Stimulated activated CD4-positive, alpha-beta T cell treated with anti-CD3 and anti-CD28 coated beads, Interleukin-1b, Interleukin-23, amount 100 ng/mL, for 1 hour (primary cell): ENCODE measurements at places on chromosomes 6 and 20.

DNA sequence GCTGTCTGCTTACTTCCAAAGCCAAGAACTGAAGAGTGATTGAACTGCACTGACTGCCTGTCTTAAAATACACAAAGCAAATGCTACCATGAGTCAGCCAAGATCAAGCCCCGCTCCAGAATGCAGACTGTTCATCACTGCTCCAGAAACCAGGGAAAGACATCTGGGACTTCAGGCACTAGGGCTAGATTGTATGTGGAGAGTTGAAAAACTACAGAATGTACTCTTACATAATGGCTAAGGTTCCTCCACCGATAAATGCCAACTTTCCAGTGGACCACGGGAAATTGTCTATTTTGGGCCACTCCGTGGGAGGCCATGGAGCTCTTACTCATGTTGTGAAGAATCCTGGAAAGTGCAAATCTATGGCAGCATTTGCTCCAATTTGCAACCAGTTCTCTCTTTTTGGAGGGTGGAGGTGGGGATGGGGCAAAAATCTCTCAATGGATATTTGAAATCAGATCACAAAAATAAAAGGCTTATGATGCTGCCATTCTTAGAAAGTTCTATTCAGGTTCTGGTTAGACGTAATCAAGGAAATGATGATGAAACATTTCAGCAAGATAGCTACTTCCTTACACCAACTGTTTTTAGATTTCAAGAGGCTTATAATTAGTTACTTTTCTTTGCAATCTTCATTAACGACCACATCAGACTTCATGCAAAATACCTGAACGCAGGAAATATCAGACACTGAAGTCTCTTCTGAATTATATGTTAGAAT is 11.8 kb upstream of the CAP2 start:
- no peak for DNase-seq

GRCh38 chr20:34629342-34629741 is 47.5 kb downstream of the PIGU start:
- DNase-seq: no peak

DNA sequence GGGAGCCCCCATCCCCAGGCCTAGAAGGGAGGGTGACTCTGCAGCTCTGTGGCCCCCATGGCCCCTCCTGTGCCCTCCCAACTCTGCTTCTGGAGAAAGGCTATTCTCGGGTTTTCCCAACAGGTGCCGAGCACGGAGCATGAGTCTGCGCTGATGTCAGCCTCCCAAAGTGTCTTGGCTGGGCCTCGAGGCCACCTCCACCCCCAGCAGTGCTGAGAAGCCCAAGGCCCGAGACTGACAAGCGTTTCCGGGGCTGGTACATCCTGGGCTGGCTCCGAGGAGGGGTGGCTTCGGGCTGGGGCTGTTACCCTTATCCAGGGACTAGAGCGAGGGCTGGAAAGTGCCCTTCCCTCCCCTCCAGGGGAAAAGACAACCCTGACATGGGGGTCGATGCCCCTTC is 60.2 kb upstream of the GATA5 start:
- no peak for DNase-seq

GRCh38 chr6:135270676-135271536 is 89.8 kb downstream of the MYB start:
- DNase-seq: no peak

DNA sequence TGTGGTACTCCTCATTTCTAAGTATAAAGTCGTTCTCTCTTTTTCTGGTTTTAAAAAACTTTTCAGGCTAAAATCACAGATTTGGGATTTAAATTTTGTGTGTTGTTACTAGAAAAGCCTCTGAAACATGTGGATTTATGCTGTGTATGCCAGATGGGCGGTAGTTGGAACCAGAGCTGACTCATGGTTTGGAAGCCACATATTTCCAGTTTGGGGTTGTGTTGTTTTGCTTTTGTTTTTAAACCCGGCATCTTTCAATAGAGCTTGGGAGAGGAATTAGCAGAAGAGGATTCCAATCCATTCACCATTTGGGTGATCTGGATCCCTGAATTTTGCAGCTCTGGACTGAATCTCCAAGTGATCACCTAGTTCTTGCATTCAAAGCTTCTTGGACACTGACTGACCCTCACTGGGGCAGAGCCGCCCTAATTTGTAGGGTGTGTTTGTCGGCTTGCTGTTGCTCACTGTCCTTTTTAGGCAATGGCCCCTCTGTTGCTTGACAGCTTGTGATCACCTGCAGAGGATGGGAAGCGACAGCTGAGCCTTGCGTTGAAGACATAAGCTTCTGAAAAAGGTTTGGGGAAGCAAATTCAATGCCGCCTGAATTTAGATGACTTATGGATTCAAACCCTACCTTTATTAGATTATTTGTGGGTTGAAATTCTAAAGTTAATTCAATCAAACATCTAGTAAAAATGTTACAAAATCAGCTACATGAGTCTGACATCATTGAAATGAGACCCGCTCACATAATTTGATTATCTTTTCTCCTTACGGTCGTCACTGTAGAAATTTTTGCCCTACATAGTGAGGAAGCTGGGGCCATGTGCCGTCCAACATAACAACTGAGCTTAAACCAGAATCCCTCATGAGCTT is 79.9 kb upstream of the CD83 start:
- no peak for DNase-seq

- DNase-seq: no peak
Measured at GRCh38 chr6:106533054-106533453, 96.2 kb downstream of the RTN4IP1 start.

GRCh38 chr6:153013438-153013837 is 10.9 kb upstream of the MTRF1L start:
- DNase-seq: no peak

- DNase-seq: no peak
Measured at GRCh38 chr20:1833728-1834726, 61.2 kb upstream of the SIRPA start.

DNA sequence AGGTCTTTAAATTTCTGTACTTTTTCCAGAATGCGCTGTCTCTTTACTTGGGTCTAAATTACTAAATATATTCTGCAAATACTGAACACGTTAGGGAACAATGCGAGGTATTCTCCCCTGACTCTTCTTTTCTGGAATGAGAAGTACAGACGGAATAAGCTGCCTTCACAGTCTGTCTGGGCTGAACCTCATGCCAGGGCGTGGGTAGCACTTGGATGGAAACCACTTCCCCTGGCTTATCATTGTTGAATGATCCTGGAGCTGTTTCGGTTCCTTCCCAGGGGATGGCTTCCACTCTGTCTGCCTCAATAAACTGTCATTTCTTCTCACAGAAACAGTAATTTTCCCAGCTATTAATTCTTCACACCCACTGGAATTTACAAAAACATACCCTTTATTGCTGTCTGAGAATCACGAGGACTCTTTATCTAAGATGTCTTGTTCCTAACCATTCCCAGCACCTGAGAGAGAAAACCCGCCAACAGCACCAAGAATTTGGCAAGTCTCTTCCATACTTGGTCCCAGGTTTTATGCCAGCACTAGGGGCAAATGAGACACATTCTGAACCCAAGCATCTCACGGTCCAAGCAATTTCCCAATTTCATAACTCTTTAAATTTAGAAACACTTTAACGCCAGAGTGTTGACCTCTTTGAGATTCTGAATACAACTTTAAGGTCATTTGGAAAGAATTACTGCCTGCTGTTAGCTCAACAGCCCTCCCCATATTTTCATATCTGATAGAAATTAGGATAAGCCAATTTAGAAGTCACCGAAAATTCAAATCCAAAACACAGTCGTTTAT is 43.2 kb upstream of the ADGRF5 start:
- no peak for DNase-seq

DNA sequence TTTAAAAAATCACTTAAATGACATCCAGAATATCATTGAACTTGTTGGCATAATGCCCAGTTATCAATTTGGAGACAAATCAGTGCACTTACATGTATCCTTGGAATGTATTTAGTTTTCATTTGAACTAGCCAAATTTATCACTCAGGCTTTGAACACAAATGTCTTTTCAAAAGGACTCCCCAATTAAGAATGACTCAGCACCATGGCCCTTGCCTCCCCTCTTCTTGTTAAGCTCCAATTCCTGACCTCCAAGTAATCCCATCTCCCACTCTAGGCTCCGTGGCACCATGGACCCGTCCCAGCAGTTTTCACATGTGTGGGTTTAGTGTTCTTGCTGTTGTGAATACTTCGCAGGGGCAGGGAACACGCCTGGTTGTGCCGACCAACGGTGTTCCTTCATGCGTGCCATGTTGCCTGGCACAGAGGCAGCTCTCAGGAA is 2.7 kb downstream of the AKAP12 start:
- DNase-seq: no peak

GRCh38 chr6:47202644-47203205 is 107.0 kb downstream of the TNFRSF21 start:
- no peak for DNase-seq

- no peak for DNase-seq
Measured at GRCh38 chr20:58774214-58774613, 76.5 kb downstream of the GNAS-AS1 start.

DNA sequence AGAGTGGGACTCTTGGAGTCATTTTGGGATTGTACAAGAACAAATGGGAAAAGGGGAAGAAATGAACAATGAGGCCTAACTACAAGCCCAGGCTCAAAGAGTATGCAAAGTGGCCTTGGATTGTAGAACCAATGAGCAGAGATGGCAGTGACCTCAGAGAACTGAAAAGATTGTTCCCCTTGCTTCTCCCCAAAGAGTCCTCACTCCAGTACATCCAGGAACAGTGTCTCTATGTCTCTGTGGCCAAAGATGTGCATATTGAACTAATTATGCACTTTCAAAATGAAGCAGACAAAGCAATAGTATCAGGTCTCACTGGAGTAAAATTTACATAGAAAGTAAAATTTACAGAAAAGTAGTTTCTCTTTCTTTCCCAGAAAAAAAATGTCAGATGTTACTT is 81.0 kb downstream of the SMLR1 start:
- DNase-seq: no peak

GRCh38 chr20:63774306-63774705 is 34.7 kb downstream of the SLC2A4RG start:
- no peak for DNase-seq

DNA sequence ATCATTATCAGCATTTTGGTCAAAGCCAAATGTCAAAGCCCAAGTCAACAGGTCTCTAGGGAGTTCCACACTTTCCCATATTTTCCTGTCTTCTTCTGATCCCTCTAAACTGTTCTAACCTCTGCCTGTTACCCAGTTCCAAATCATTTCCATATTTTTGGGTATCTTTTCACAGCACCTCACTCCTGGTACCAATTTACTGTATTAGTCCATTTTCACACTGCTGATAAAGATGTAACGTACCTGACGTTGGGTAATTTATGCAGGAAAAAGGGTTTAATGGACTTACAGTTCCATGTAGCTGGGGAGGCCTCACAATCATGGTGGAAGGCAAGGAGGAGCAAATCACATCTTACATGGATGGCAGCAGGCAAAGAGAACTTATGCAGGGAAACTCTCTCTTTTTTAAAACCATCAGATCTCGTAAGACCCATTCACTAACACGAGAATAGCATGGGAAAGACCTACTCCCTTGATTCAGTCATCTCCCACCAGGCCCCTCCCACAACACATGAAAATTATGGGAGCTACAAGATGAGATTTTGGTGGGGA is 143.4 kb downstream of the PTPRK start:
- no peak for DNase-seq

- DNase-seq: no peak
Measured at GRCh38 chr6:106488494-106489370, 128.2 kb downstream of the CRYBG1 start.

DNA sequence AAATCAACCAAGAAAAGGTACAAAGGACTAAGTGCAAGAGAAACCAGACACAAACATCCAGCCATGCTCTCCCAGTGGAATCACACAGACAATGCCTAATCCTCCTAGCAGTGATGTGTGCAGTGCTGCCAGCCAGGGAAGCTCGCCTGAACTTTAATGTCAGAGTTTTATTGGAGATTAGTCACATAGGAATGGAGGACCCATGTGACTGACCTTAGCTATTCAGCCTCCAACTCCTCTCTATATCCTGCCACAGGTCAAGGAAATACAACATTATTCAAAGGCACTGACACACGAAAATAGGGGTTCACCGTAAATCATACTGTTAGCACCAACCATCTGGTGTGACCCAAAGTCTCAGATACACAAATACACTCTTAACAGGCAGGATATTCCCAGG is 684.6 kb downstream of the DOK5 start:
- DNase-seq: no peak

GRCh38 chr6:20253021-20253420 is 40.8 kb upstream of the MBOAT1 start:
- no peak for DNase-seq

GRCh38 chr6:134544737-134545136 is 226.8 kb upstream of the SGK1 start:
- no peak for DNase-seq

DNA sequence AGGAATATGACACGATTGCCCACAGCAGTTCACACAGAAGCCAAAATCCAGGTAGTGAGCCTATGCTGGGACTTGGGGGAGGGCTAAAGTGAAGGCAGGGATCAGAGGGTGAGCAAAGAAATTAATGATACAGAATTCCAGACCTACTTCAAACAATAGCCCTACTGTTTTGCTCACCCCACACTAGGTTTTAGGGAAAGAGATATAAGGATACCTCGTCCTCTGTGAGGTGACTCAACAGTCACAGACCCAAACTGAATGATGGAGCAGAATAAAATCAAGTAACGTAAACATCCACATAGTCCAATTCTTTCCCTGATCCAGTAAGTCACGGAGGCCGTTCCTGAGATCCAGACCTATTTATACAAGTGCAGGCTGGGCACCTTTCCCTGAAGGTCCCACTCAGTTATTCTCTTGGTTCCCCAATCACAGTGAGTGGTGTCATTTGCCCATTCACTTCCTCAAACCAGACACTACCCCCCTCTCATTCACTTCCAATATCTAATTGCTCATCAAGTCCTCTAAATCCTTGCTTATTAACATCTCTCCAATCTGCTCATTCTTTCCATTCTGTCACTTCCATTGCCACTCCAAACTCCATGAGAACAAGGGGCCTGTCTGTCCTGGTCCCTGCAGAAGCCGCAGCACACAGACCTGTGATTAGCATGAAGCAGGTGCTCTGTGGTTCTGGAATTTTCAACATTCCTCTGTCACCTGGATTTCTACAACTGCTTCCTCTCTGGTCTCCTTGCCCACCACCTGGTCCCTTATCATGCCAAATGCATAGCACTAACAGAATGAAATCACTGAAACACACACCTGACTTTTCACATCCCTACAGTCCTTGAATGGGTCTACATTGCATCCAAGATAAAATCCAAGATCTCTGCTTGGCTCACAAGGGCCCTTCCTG is 55.9 kb downstream of the ATXN1 start:
- no peak for DNase-seq

GRCh38 chr6:168305096-168305749 is 14.4 kb downstream of the DACT2 start:
- no peak for DNase-seq

- DNase-seq: peak; percentile 24
Measured at GRCh38 chr6:29708432-29709179, 14.6 kb upstream of the HLA-F start.

DNA sequence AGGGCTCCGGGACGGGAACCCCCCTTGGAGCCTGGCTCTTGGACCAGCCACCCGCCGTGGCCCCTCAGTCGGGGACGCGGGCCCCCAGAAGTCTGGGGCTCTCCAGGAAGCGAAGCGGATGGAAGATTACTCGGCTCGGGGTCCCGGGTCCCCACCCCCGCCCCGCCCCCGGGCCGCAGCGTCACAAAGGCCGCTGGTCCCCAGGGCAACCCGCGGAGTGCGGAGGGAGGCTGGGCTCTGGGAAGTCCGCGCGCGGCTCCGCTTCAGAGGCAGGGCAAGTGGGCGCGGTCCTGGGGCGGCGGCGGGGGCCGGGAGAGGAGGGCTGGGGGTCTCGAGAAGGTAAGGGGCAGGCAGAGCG is at the start of gene FNDC11:
Gene FNDC11 (plus strand): TSS at position 227 of the 358 bp plus-strand sequence. CDS start 1,505 bp downstream, outside the sequence.
- no peak for DNase-seq
